ENCODE measurements at places on chromosomes 12 and 14. TPM values are rescaled to one million over a fixed set of nuclear protein-coding genes. Genes with fewer than 3 reads are reported as not detected.

The SALL2 gene
- total RNA-seq, result 13.1 TPM

The RASSF9 gene
- 0.44 TPM for total RNA-seq

DNA sequence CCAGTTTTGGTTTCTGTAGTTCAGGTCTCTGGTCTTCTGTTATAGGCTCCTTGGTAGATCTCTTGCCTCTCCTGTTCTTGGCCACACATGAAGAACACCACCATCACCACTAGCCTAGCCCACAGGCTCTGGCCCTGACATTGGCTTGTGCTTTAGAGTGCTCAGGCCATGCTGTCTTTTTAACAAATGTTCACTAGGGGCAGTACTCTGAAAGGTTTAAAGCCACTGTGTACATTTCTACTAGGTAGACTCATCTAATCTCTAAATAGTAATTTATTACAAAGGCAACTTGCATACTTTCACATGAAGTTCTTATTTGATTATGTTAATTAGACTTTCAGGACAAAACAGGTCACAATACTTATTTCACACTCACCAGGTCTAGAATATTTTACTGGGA lies 38.3 kb downstream of the PDE6H start:
- no peak for DNase-seq

DNA sequence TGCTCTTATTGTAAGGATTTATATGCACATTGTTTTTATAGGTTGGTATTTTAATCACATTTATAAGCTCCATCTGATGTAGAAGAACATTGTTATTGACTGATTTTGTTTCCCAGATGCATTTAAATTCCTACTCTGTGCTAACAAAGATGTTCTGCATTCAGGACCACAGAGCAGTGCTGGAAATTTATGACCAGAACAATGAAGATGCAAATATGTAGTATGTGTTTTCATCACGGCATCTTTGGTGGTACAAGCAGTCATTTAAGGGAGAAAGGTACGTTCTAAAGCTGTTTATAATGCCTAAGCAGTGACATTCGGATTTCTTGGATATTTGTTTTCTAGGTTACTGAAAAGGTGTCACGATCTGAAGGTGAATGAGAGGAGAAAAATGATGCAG lies 66.5 kb downstream of the TRIM9 start:
- no peak for DNase-seq

- no peak for DNase-seq
These were observed 553 bp downstream of the CNPY2 start for GRCh38 chr12:56315249-56315621.

GRCh38 chr12:107549651-107550480 lies 135.7 kb upstream of the PWP1 start:
- no peak for DNase-seq

- DNase-seq, result no peak
These were observed 134.9 kb upstream of the FRMD6 start for GRCh38 chr14:51516706-51517395.

DNA sequence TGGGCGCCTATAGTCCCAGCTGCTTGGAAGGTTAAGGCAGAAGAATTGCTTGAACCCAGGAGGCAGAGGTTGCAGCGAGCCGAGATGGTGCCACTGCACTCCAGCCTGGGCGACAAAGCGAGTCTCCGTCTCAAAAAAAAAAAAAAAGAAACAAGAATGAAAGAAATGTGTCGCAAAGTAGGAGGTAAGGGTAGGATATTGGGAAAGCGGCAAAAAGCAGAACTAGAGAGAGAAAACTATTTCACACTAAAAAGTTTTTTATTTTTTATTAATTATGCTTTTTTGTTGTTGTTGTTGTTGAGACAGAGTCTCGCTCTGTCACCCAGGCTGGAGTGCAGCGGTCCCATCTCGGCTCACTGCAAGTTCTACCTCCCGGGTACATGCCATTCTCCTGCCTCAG lies 17.7 kb downstream of the SBNO1 start:
- no peak for DNase-seq

DNA sequence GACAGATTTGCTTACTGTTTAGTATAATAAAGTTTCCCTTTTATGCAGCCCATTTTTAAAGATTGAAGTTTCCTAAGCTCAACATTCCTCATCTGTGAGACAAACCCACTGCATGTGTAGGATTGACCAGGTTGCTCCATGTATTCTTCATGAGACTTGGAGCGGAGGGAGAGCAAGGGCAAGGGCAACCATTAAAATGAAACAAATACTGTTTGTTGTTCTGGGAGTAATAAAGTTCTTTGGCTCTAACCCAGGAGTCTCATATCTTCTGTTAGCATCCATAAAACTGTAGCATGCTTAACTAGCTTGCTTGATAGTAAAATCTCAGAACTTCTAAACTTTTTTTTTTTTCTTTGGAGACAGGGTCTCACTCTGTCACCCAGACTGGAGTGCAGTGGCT lies 74.2 kb downstream of the NTS start:
- DNase-seq, result no peak

DNA sequence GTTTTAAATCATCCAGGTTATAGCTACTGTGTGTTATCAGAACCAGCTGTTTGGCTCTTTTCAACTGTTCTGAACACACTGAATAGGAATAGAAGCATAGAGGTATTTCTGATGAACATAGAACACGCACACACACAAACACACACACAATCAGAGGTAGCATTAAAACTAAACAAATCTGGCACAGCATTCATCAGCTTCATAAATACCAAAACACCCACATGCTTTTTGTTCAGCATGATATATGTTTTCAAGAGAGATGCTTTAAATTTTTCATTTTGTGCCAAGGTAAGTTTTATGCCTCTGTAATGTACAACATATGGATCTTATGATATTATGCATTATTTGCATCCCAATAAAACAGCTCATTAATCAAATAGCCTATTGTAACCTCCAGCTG lies 208.6 kb downstream of the GALC start:
- no peak for DNase-seq

DNA sequence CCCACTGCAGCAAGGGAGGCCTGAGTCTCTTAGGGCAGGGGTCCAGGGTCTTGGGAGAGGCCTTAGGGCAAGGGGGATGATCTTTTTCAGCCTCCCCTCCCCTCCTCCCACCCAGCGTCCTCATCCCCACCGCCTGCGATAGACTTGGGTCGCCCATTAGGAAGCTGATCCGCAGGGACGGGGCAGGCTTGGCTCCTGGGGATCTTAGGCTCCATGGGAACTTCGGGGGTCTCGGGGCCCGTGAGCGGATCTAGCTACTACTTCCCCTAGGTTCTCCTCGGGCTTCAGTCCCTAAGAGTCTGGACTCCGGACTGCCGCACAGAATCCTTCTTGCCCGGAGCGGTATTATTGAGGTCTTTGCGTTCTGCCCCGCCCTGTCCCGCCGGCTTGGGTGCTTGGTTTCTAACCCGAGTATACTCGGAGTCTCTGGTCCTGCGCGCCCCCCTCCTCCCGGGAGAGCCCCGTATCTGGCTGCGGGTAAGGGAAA lies 2.2 kb upstream of the PTHLH start:
- no peak for DNase-seq

DNA sequence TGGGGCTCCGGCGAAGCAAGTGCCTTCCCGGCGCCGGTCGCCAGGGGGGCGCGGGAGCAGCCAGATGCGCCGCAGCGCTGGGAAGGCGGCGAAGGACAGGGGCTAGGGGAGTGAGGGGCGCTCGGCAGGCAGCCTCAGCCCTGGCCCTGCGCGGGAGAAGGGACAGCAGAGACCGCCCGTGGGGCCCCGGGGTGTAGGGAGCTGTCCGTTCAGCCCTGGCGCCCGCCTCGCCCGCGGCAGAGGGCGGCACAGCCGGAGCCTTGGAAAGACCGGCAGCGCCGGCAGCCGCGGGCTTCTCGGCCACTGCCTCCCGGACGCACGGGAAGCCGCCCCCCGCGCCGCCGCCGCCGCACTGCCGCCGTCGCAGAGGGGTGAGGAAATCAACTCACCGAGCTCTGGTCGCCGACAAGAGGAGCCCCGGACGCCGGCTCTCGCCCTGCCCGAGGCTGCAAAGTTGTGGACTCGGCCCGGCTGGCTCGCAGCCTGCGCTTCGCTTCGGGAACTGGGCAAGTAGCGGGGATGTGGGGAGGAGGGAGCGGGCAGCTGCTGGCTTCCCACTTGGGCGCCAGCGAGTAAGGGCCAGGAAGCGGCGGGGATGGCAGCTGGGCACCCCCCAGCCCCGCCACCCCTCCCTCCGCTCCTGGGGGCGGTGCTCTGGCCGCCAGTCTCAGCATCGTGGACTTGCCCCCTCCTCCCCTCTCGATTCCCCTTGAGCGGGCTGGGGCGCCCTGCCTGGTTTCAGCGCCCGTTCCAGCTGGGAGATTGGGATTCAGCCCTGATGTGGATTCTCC lies at the start of gene ZDHHC22:
Gene ZDHHC22, minus strand, starts transcription at position 578 of the 791 bp plus-strand sequence. CDS start 2,053 bp downstream, outside the sequence.
- DNase-seq, result no peak

- DNase-seq, result no peak
These were observed 25.4 kb upstream of the PWP1 start for GRCh38 chr12:107660235-107660634.
